ENCODE measurements at places on chromosomes 4 and X.

DNA sequence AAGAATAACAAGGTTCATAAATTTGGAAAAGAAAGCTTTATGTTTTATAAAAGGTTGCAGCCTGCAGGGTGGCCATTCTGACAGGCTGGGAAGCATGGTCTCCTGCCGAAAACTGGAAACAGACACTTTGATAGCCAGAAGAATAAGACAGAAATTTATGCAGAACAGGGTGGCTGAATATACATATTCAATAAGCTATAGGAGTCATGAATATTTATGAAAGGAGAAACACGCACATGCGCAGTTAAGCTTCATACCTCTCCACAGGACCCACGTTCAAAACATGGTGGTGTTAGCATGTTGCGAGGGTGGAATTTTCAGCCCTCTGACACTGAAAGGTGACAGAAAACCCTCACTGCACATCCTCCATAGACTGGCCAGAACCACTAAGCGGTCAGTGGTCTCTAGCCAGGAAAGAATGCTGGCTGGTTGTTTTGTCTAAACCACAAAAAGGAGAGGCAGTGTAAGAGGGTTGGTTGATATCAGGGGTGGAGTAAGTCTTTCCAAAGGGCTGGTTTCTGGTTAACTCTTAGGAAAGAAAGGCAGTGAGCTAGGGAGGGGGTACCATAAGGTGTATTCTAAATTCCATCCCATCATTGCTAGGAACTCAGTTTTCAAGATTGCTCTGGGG lies 58.2 kb downstream of the ANXA10 start:
- no peak for DNase-seq

GRCh38 chr4:184536881-184537248 lies 62.5 kb upstream of the IRF2 start:
- no peak for DNase-seq

GRCh38 chr4:41331224-41331623 lies 74.5 kb downstream of the UCHL1 start:
- DNase-seq, result no peak

DNA sequence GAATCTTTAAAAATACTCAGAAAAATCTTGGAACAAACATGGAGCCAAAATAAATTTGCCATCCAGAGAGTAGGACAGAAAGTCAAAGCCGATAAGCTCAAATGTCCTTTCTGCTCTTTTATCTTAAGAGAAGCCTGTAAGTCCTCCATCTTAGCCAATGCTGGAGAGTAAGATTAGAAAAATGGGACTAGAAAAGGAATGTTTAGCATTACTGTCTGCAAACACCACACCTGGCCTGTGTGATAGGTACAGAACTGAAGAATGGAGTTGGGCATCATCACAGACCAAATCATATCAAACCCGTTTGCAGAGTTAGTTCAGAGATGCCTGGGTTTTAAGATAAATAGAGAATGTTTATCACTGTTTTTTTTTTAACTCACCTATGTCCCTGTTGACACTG lies 10.5 kb upstream of the SLC39A8 start:
- DNase-seq, result no peak

GRCh38 chr4:174314770-174315169 lies 31.1 kb downstream of the CEP44 start:
- no peak for DNase-seq
